Inflammatory macrophage (primary cell): ENCODE measurements at places on chromosomes 3 and 15.

GRCh38 chr3:175316799-175317198 is 457.7 kb downstream of the NAALADL2 start:
- no peak for DNase-seq

DNA sequence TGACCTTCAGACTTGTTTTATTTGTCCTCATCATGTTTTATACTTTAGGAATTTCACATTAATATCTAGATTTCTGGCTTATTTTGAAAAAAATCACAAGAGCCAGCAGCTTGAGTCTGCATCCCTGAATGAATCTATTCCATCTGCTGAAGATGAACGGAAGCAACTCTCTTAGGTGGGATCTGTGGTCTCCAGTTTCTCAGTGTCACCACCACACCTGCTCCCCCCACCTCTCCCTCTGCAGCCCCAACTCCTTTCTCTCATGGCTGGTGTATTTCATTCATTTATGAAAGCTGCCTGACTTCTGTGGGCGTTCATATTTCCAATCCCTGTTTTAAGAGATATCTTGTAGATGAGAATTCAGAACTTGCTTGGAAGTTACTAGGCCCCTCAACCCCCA is 102.1 kb upstream of the AGBL1 start:
- DNase-seq = no peak

DNA sequence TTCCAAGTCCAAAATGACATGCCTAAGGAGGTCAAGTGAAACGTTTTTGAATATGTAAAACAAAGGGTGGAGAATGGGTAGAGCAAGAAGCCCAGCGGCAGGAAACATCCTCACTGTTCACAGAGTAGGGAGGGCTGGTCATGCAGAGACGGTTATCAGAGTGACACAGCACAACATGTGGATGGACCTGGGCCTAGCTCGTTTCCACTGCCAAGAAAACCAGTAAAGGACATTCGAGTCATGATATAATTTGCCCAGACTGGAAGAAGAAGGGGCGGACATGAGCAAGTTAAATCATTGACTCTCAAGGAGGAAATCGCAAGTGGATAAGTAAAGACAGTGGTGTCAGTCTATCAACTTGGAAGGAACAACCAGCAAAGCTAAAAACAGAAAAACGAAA is 89.3 kb downstream of the LRIG1 start:
- no peak for DNase-seq

GRCh38 chr3:192395506-192395905 is 331.8 kb downstream of the FGF12 start:
- DNase-seq = no peak

DNA sequence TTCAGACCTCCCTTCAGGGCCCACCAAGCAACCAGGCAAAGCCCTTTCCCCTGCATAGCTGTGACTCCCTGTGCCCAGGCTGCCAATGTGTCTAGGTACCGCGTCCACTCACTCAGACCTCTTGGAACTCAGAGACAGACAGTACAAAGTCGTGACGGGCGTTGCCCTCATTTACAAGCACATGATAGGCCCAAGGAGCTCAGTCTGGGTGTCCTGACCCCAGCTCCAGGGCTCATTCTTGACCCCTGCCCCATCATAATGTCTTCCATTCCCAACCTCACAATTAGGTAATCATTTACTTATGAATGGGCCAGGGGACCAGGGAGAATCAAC is 56.0 kb downstream of the KLF13 start:
- no peak for DNase-seq

DNA sequence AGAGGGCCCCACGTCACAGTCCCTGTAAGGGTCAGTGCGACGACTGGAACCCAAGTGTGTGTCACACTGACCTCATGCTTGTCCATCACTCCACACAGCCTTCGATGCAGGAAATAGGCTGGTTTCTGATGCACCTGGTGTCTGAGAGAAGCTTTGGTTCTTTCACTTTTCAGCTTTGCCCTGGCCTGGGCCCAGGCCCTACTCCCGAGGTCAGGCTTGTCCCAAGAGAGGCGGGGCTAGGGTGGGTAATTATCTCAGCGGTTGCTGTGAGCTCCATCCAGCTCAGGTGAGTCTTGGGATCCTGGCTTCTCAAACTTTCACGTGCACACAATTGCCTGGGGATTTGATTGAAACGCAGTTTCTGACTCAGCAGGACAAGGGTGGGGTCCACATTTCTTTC is 19.6 kb upstream of the CHRNB4 start:
- DNase-seq = no peak
